Fibroblast of the aortic adventitia (primary cell): ENCODE measurements at places on chromosomes 5 and 9. TPM values are rescaled to one million over a fixed set of nuclear protein-coding genes. Genes with fewer than 3 reads are reported as not detected.
A peak's percentile ranks its signal among the peaks of the same experiment; 100 is the strongest.

DNA sequence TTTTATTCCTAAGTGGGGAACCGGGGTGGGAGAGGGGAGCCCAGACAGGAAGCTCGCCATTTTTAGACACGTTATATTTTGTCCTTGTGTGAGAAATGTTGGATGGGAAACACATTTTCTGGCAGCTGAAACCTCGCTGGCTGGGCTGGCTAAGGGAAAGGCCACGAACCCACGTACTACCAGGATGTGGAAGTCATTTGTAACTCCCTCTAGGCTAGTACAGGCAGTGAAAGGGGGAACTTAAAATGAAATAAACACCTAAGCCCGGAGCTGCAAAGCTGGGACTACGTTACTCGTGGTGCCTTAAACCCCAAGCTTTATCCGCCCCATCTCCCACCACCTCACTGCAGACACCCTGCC is 42.5 kb downstream of the TMEM174 start:
- DNase-seq: peak; percentile 16

CD274 gene
- total RNA-seq: 0.33 and 1.1 TPM in 2 replicates

MLANA gene
- not detected in 2 replicates for total RNA-seq

GRCh38 chr5:157965040-157965678 is 106.2 kb upstream of the CLINT1 start:
- DNase-seq: no peak

TLR4 gene
- 4.8 and 16.8 TPM in 2 replicates for total RNA-seq
